ENCODE measurements at places on chromosomes 12 and 14.

- peak; percentile 20 for DNase-seq
Observed at GRCh38 chr12:110745542-110746284, 3.0 kb upstream of the PPP1CC start.

DNA sequence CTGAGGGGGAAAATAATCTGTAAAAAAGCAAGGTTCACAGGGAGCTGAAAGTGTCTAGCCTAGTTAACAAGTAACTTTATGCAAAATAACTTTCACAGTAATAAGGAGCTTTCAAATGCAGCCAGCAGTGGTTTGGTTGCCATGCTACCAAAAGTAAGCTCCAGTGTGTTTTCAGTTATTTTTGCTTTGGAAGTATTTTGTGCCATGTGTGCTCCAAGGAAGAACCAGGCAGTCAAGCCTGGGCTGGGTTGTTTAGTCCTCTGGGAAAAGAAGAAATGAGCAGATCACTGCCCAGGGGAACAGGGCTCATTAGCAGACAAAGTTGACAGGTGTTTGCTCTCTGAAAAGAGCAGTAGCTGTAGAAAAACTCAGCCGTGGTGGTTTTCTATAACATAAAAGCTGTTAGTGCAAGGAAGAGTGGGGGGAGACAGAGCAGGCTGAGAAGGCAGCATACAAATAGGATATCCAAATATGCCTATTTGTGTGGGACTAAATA lies 92.8 kb upstream of the TMTC2 start:
- no peak for DNase-seq

GRCh38 chr12:56078931-56079722 lies 838 bp upstream of the ERBB3 start:
- peak; percentile 83 for DNase-seq

- DNase-seq = no peak
Observed at GRCh38 chr12:117152793-117153775, 37.2 kb downstream of the FBXO21 start.

GRCh38 chr14:42470427-42470719 lies 863.7 kb downstream of the LRFN5 start:
- DNase-seq = no peak

DNA sequence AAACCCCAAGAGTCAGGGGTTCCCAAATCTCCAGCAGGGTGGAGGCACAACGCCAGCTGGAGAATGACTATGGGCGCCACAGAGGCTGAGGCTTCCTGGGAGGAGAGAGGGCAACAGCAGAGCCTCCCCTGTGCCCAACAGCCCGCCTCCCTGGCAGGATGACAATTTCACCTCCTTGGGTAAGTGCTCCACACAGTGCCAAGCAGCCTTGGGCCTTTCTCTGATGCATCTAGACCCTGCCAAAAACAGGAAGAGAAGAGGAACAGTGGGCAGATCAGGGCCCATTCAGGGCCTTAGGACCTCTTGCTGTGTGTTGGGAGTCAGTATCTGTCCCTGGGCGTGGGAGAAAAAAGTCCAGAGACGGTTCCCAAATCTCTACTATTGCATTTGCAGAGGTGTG lies 5.0 kb upstream of the OR10P1 start:
- DNase-seq = no peak

DNA sequence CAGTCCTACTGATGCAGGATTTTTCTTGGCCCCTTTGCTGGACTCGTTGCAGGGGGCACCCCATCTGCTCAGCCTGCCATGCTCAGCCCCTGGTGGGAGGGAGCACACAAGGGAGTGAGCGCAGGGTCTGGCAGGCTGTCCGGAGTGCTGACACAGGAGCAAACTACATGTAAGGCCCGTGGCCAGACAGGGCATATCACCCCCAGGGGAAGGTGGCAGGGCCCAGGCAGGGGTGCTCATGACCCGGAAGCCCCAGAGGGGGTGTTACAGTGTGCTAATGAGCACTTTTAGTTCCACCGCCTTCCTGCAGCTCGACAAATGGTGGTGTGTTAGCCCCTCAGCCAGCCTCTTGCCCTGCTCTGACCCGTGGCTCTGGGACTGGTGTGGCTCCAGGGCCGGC lies 645.6 kb upstream of the TMEM132C start:
- DNase-seq = no peak

DNA sequence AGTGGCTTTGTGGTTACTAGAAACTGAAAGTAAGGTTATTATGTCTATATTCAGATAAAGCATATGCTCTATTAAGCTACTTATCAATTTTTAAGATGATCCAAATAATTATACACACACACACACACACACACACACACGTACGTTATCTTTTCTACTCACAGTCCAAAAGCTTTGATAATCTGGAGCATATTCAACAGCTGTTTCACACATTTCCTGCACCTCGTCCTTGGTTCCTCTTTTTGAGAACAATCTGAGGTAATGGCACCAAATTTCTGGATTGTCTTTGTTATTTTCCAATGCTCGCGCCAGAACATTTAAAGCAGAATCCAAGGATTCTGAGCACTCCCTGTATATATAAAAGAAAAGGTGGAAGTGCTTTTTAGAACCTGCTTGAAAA lies 37.5 kb downstream of the ZFC3H1 start:
- DNase-seq = no peak

DNA sequence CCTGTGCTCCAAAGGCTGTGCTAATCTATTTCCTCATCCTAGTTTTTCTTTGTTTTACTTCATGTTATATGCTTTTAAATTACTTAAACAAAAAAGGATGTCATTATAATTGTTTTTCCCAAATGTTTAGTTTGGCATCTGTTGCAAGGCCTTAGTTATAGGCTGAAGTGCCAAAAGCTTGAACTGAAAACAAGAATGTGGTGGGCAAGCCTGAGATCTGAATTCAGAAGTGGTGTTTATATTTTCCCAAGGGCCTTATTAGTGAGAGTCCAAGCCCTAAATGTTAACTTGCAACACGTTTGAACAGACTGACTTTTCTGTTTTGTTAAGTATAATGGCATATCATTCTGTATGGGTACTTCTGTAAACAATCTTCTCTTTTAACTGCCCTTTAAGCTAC lies 326.8 kb downstream of the CCDC91 start:
- no peak for DNase-seq

DNA sequence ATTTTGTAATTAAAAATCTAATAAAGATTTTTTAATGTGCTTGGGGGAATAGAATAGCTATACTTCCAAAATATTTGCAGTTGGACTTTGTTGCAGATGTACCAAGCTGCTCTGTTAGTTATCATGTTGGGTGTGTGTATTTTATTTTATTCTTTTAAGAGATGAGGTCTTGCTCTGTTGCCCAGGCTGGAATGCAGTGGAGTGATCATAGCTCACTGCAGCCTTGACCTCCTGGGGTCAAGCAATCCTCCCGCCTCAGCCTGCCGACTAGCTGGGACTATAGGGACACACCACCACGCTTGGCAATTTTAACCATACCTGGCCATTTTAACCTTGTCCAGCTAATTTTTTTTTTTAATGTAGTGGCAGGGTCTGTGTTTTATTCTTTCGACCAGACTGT lies 54.7 kb upstream of the MAP1LC3B2 start:
- DNase-seq = no peak

DNA sequence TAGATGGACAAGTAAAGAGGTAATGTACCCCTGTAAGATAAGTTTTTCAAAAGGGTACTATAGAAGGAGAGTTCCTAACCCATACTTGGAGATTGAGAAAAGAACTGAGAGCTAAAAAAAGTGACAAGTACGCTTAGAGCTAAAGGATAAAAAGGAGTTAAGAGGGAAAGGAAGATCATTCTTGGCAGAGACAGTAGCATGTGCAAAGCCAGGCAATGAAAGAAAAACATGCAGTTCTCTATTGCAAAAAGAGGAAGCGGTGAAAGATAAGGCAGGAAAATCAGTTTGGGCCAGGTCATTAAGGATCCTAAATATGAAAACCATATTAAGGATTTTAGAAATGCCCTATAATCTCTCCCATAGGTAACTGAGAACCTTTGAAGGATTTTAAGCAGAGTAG lies 500.4 kb upstream of the GARIN6 start:
- DNase-seq = no peak

DNA sequence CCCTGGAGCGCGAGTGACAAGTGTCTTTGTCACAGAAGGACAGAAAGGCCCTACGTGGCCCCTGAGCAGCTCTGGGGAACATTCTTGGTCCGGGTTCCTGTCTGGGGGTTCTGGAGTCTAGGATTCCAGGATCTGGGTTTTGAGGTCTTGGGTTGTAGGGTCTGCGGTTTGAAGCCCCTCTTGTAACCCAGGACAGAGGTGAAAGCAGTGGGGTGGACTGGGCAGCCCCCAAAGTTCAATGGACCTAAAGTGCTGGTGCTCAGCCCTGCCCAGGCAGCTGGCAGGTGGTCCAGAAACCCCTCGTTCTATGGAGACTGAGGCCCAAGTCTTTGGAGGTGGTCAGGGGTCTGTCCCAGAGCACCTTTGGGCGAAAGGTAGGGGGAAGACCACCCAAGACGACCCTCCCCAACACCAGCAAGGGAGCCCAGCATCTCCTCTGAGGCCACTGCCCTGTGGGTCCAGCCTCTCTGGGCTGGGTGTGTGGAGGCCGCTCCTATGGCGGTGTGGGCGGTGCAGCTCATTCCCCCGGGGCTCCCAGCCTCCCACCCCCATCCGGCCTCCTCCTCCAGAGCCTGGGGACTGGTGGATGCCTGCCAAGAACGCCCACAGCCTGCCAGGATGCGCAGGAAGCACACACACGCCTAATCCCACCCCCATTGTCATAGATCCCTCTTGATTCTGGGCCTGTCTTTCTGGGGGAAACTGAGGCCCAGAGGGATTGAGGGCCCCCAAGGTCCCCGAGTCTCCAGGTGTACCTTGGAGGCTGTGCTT lies 30.2 kb upstream of the ANKRD9 start:
- DNase-seq = peak; percentile 51

- peak; percentile 69 for DNase-seq
Observed at GRCh38 chr14:68788996-68789820, 3.7 kb downstream of the ZFP36L1 start.

DNA sequence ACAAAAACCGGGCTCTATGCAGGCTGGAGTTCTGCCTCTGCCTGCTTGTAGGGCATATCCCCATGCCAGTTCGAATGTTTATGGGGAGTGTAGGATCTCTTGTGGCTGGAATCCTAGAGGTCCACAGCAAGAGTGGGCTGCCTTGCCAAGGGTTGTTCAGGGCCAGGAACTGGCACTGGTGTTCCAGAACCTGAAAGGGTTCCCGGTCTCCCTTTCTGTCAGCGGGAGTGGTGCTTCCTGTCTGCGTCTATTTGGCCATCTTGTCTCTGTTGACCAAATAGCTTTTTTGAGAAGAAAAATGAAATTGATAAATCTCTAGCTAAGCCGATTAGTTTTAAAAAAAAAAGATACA lies 17.8 kb downstream of the OLR1 start:
- DNase-seq = no peak

GRCh38 chr12:108375986-108376663 lies 37.0 kb upstream of the CMKLR1 start:
- DNase-seq = peak; percentile 63

GRCh38 chr12:57111031-57111734 lies at the start of gene STAT6:
STAT6 (minus strand) TSS chr12:57111362; CDS start chr12:57108278, 3,084 bp downstream.
- DNase-seq = peak; percentile 90

DNA sequence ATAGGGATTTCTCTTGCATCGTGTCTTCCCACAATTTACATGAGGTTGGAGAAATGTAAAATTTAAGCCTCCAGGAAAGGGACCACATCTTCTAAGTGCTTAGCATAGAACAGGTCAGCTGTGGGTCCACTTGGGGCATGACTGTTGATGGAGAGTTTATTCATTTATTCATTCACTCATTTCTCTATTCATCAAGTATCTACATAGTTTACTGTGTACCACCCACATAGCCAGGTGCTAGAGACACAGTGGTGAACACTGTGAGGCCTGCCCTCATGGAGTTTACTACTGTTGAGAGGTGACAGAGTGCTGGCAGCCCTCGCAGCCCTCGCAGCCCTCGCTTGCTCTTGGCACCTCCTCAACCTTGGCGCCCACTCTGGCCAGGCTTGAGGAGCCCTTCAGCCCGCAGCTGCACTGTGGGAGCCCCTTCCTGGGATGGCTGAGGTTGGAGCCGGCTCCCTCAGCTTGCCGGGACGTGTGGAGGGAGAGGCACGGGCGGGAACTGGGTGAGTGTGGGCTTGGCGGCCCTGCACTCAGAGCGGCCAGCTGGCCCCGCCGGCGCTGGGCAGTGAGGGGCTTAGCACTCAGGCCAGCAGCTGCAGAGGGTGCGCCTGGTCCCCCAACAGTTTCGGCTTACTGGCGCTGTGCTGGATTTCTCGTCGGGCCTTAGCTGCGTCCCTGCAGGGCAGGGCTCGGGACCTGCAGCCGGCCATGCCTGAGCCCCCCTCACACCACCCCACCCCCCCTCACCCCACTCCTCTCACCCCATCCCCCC lies 1.7 kb upstream of the JPH4 start:
- no peak for DNase-seq

GRCh38 chr14:22073801-22074200 lies 400.2 kb upstream of the OR4E1 start:
- DNase-seq = no peak

- DNase-seq = no peak
Observed at GRCh38 chr12:117139025-117139717, 40.0 kb upstream of the TESC start.

DNA sequence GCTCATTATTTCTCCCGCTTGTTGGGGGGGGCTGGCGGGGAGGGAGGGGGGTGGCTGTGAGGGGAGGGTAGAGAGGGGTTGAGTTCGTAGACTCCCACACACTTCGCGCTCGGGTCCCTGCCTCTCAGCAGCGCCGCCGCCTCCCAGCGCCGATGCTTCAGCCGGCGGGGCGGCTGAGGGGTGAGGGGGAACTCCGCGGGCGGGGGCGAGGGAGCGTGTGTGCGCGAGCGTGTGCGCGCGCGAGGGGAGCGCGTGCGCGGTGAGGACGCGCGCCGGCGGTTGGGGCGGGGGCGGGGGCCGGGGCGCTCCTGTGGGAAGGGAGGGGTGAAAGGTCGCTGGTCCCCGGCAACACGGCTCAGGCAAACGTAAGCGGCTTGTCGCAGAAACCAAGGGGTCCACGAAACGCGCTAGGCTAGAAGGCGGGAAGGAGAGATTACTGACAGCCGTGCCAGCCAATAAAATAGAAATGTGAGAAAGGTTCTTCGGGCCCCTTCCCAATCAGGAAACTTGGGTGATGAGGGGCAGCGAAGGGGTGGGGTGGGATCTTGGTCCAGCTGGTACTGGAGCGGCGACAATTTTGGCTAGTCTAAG lies 343 bp upstream of the NOVA1 start:
- DNase-seq = peak; percentile 21

DNA sequence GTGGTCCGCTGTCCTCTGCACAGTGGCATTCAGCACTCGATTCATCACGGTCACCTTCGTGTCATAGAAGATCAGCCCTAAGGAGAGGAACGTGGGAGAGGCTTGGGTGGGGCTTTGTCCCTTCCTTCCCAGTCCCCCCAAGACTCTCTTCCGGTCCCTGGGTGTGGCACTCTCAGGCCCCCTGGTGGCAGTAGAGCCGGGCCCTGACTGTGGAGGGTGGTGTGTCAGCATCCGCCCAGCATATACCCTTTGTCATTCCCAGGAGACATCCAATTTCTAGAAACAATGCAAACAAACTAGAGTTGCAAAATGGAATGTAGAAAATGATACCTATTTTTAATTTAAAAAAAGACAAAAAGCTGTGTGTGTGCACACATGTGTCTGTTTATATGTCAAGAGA lies 45.0 kb downstream of the TRAFD1 start:
- peak; percentile 30 for DNase-seq

DNA sequence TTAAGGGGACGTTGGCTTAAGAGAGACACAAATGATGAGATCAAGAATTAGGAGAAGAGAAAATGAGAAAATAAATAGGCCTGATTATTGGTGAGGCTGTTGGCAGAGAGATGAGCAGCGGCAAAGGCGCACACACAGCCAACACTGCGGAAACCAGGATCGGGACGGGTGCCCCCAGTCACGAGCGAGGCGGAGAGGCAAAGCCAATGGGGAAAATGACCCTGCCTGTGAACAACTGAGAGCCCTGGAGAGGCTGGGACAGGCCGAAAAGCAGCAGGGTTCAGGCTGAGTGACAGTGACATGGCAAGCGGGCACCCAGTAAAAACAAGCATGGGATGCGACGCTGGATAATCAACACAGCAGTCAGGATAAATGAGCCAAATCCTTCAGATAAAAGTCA lies 21.0 kb downstream of the SLC15A4 start:
- no peak for DNase-seq
